ENCODE measurements at places on chromosomes 3 and 15. TPM values are rescaled to one million over a fixed set of nuclear protein-coding genes. Genes with fewer than 3 reads are reported as not detected.

- no peak for DNase-seq
- H3K27ac ChIP-seq = peak overlapping the region; percentile 97
- H3K4me1 ChIP-seq = peaks cover 12% of the 10 kb centered on the region
- H3K36me3 ChIP-seq = no peaks in the 10 kb centered on the region
- no peaks in the 10 kb centered on the region for H3K27me3 ChIP-seq
These were observed 3.2 kb upstream of the PLXND1 start for GRCh38 chr3:129609591-129610182.

DNA sequence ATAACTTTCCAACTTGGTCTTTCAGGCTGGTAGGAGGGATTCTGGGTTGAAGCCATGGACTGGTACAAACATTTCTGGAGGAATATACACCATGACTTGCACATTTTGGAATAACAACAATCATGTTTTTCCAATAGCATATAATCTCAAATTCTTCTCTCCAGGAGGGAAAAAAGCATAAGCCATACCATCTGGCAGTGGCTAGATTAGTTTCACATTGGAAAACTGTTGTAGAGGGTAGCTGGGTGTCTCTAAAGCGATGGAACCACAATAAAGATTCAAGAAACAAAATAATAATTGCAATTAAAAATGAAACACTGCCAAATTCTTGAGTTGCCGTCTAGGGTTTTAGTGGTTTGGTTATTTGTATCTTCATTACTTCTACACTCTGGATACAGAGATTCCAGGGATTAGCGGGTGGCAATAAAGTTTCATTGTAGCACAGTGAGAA lies 278.5 kb upstream of the RASGRP1 start:
- peaks cover 11% of the 10 kb centered on the region for H3K4me1 ChIP-seq
- H3K27me3 ChIP-seq = no peaks in the 10 kb centered on the region
- no peak for DNase-seq
- H3K4me3 ChIP-seq = no peak overlapping the region

CORO2B gene
- 18.2 TPM for total RNA-seq

ISLR gene
- total RNA-seq = 215 TPM

DNA sequence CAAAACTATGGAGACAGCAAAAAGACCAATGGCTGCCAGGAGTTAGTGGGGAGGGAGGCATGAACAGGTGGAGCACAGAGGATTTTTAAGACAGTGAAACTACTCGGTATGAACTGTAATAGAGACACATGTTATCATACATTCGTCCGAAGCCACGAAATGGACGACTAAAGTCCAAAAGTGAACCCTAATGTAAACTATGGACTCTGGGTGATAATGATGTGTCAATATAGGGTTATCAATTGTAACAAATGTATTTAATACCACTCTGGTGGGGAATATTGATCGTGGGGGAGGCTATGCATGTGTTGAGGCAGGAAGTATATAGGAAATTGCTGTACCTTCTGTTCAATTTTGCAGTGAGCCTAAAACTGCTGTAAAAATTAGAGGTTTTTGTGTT lies 107.0 kb downstream of the CPN2 start:
- H3K4me3 ChIP-seq = no peak overlapping the region
- H3K27me3 ChIP-seq = no peaks in the 10 kb centered on the region
- DNase-seq = no peak
- no peaks in the 10 kb centered on the region for H3K36me3 ChIP-seq

- no peak overlapping the region for H3K4me3 ChIP-seq
- no peak for DNase-seq
- no peak overlapping the region for H3K27ac ChIP-seq
- H3K4me1 ChIP-seq = no peaks in the 10 kb centered on the region
- H3K36me3 ChIP-seq = peaks cover 3% of the 10 kb centered on the region
- H3K27me3 ChIP-seq = no peaks in the 10 kb centered on the region
These were observed 1730.4 kb downstream of the SI start for GRCh38 chr3:163347944-163348343.

CELSR3 gene
- 3.4 TPM for total RNA-seq

SMCO1 gene
- total RNA-seq = not detected

- no peak overlapping the region for H3K27ac ChIP-seq
- no peaks in the 10 kb centered on the region for H3K4me1 ChIP-seq
- no peak for DNase-seq
- H3K36me3 ChIP-seq = no peaks in the 10 kb centered on the region
These were observed 99.6 kb upstream of the RBMS3 start for GRCh38 chr3:29181149-29181780.

DNA sequence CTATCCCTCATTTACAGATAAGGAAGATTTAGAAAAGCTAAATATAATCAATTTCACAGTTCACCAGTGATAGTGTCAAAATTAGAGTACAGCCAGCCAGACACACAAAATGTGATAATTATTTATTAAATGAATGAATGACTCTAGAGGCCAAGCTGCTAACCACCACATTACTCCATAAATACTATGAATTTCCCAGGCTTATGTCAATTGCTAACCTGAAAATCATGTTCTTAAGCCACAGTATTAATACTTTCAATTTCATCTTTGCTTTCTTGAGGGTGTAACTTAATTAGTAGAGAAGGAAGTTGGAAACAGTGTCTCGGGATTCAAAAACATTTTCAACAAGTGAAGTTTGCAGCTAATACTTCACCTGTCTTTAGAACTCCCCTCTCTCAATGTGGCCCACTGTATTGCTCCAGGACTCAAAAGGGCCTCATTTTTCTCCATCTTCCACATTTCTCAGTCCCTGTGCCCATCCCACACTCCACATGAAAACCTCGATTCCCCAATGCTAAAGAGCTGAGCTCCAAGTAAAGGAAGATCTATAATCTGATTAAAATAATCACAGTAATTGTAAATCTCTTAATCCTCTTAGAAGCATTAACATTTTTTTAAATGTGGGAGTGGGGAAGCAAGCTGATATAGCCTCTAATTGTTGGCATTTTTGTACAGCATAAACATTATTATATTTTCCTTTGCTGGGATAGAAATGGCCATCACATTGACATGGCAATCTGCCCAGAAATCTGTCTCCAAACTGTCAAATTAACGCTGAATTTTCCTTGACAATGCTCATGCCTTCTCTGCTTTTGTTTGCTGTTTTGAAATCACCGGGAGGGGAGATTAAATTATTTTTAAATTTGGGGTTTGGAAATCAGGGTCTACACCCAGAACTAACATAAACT lies 765.1 kb downstream of the ROBO1 start:
- H3K36me3 ChIP-seq = no peaks in the 10 kb centered on the region
- no peaks in the 10 kb centered on the region for H3K27me3 ChIP-seq
- H3K4me3 ChIP-seq = no peak overlapping the region
- H3K27ac ChIP-seq = no peak overlapping the region
- H3K4me1 ChIP-seq = no peaks in the 10 kb centered on the region
- no peak for DNase-seq

GRCh38 chr3:197178998-197179397 lies 119.4 kb downstream of the DLG1 start:
- H3K27ac ChIP-seq = no peak overlapping the region
- H3K4me1 ChIP-seq = no peaks in the 10 kb centered on the region
- no peak overlapping the region for H3K4me3 ChIP-seq
- H3K36me3 ChIP-seq = no peaks in the 10 kb centered on the region
- H3K27me3 ChIP-seq = no peaks in the 10 kb centered on the region
- no peak for DNase-seq

DNA sequence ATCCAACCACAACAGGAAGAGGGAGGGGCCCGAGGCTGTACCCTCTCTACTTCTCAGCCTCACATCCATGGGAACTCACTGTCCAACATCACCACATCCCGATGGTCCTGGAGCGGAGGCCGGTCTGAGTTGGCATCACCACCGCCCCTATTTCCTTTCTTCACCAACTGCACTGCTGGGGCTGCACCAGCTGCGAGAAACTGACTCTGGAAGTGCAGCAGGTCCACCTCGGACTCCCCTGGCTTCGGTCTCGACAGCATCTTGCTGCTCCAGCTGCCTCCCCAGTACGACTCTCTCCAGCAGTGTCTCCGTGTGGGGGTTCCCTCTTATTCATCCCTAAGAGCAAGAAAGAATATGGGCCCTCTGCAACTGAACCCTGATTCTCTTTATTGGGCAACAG lies 7.2 kb downstream of the RPAP1 start:
- no peak overlapping the region for H3K4me3 ChIP-seq
- no peaks in the 10 kb centered on the region for H3K4me1 ChIP-seq
- no peak overlapping the region for H3K27ac ChIP-seq
- no peaks in the 10 kb centered on the region for H3K36me3 ChIP-seq

DNA sequence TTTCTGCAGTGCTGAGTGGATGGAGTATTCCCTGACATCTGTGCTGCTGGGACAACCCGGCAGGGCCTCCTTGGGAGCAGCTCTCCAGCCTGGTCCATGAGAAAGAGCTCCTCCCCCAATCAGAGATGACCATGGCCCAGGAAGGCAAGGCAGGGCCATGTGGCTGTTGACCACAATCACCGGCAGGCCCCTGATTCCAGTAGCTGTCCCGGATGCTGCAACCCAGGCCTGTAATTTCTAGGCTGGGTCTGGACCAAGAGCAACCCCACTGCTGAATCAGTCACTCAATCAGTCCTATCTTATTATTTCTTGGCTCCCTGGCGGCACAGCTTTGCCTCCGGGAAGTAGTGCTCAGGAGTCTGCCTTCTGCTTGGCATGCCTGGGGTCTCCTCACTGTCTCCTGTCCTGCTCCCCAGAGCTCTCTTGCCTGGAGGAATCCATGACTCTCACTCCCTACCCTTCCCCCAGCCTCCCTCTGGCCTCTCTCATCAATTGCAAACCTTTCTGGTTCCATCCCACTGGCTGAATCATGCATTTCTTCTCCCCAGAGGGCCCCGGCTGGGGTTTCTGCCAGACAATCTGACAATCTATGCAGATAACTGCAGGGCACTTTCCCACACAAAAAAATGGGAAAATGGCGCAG lies 32.6 kb upstream of the ITGA11 start:
- H3K4me3 ChIP-seq = no peak overlapping the region
- peaks cover 6% of the 10 kb centered on the region for H3K4me1 ChIP-seq
- no peak for DNase-seq
- H3K27ac ChIP-seq = no peak overlapping the region
- no peaks in the 10 kb centered on the region for H3K36me3 ChIP-seq
- no peaks in the 10 kb centered on the region for H3K27me3 ChIP-seq

SLC2A2 gene
- total RNA-seq = not detected

TF gene
- total RNA-seq = not detected

SYNPR gene
- not detected for total RNA-seq

- H3K36me3 ChIP-seq = no peaks in the 10 kb centered on the region
- no peak for DNase-seq
- no peaks in the 10 kb centered on the region for H3K4me1 ChIP-seq
- H3K27ac ChIP-seq = no peak overlapping the region
- no peak overlapping the region for H3K4me3 ChIP-seq
These were observed 99.2 kb upstream of the SAMMSON start for GRCh38 chr3:69900331-69900730.

DNA sequence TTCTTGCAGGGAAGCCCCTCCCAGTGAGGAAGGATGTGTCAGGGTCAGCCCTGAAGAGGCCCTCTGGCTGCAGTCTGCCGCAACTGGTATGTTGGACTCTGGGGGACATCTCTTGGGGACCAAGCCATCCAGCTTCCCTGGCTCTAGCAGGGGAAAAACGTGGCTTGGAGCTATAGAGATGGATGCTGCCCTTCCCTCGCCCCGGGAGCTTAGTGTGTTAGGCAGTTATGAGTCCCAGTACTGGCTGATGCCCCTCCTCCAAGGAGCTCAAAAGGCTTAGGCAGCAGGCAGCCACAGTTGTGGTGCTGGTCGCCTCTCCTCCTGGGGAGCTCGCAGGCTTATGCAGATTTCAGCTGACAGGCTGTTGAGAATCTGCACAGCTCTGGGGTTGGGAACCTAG lies 353.1 kb upstream of the GBE1 start:
- no peak for DNase-seq
- H3K36me3 ChIP-seq = no peaks in the 10 kb centered on the region
- H3K27ac ChIP-seq = no peak overlapping the region
- no peaks in the 10 kb centered on the region for H3K27me3 ChIP-seq

GRCh38 chr3:133360476-133360875 lies 39.4 kb upstream of the BFSP2 start:
- H3K27ac ChIP-seq = no peak overlapping the region
- H3K4me1 ChIP-seq = no peaks in the 10 kb centered on the region
- H3K36me3 ChIP-seq = no peaks in the 10 kb centered on the region
- H3K4me3 ChIP-seq = no peak overlapping the region
- no peaks in the 10 kb centered on the region for H3K27me3 ChIP-seq
- DNase-seq = no peak

GRCh38 chr3:122263058-122263457 lies 62.0 kb upstream of the CSTA start:
- no peak for DNase-seq
- H3K27ac ChIP-seq = no peak overlapping the region
- H3K4me3 ChIP-seq = no peak overlapping the region

SLC12A1 gene
- not detected for total RNA-seq

PIGZ gene
- total RNA-seq = 3.3 TPM

- H3K27ac ChIP-seq = no peak overlapping the region
- H3K36me3 ChIP-seq = no peaks in the 10 kb centered on the region
- H3K27me3 ChIP-seq = no peaks in the 10 kb centered on the region
- no peak overlapping the region for H3K4me3 ChIP-seq
These were observed 62.1 kb downstream of the PLXNA1 start for GRCh38 chr3:127044996-127045395.

GRCh38 chr3:179182902-179183301 lies 34.7 kb downstream of the PIK3CA start:
- peaks cover 37% of the 10 kb centered on the region for H3K4me1 ChIP-seq
- H3K27ac ChIP-seq = peak overlapping the region; percentile 72
- no peaks in the 10 kb centered on the region for H3K36me3 ChIP-seq
- DNase-seq = no peak
- H3K27me3 ChIP-seq = no peaks in the 10 kb centered on the region

All from uterus (tissue), 4 donors.